ENCODE measurements at places on chromosomes 11 and 22.

DNA sequence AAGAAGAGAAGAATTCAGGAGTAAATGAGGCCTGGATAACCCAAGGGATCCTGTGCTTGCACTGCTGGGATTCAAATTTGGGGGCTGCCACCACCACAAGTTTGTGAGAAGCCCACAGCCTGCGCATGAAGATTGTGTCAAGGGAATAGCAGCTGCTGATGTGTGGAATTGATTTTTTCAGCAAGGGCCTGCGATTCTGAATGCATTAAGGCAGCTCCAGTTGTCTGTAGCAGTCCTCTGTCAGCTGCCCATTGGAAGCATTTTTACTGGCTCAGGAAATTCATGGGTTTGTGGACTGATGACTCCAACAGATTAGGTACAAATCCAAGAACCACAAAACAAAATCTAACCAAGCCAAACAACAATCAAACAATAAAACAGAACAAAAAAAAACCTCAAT is 14.0 kb downstream of the ARVCF start:
- no peak for DNase-seq

DNA sequence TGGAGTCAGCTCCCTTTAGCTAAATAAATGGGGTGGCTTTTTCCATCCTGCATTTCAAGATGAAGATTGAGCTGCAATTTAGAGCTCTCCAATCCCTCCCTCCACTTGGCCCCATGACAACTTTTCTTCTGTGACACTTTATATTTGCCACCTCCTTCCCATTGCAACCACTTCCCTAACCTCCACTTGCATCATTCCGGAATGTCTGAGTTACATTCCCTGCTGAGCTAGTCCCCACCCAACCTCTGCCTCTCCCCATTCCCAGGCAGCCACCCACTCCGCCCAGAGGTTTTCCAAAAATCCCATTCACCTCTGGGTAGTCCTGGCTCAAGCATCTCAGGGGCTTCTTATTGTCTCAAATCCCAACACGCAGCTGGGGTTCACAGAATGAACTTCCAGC is 24.7 kb downstream of the PC start:
- DNase-seq: no peak

DNA sequence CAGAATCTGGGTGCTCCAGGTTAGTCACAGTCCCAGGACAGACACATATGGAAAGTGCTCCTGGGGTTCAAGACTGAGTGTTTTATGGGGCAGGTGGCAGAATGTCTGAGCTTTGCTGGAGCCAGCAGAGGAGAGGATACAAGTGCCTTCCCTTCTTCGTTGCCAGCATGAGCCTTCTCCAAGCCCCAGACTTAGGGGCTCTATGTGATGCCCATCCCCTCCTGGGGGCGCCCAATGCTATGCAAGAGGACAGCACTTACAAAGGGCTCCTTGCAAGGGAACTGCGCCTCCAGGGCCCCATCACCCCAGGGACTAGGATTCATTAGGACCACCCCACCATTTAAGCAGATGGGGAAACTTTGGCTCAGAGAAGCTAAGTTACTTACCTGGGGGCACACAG is 581.9 kb downstream of the BUD13 start:
- no peak for DNase-seq

DNA sequence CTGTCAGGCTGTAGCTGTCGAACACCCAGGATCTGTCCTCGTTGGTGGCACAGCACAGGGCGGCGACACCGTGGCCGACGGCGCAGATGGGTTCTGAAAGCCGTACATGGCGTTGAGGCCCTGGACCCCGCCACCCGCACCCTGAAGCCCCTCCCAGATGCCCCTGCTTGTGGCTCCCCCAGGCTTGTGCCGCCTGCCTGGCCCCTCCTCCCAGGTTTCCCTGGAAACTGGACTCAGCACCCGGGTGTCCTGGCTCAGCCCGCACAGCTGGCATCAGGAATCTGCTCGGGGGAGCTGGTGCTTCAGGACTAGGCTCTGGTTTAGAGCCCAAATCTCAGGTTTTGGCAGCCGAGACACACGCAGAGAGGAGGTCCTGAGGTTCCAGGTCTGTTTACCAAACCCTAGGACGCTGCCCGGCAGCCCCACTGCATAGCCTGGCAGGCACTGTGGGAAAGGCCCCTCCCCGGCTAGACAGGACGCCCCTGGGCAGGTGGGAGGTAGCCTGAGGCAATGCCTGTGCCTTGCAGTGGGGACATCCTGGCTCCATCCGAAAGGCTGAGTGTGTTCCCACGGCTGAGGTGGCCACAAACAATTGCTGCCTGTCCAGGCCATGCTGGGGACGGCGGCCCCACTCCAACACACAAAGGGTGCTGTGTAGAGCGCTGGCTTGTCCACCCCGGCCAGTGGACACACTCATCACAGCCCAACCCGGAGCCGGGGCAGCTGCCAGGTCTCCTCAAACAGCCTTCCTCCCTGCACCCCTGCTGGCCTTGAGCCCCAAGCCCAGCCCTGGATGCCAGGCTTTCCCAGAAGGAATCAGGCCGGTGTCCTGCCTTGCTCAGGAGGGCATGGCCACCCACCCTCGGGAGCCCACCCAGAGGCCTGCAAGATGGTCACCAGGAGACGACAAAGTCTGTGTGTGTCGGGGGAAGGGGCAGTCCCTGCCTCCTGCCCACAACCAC is 4.6 kb downstream of the GATD1 start:
- no peak for DNase-seq

DNA sequence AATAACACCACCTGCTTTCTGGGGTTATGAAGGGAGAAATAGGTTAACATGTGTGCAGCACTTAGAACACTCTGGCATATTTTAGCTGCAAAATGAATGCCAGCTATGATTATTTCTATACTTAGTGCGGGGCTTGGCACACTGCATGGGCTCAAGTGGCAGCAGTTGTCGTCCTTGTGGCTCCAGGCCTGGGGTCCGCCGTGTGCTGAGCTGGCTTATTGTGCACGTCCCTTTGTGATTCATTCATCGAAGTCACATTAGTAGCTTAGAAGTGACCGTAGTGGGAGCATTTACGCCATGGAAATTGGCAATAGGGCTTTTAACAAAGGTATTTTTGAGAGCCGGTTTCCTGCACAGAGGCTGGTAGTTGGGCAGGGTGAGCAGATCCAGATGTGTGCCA is 4.2 kb downstream of the RASD2 start:
- DNase-seq: no peak

DNA sequence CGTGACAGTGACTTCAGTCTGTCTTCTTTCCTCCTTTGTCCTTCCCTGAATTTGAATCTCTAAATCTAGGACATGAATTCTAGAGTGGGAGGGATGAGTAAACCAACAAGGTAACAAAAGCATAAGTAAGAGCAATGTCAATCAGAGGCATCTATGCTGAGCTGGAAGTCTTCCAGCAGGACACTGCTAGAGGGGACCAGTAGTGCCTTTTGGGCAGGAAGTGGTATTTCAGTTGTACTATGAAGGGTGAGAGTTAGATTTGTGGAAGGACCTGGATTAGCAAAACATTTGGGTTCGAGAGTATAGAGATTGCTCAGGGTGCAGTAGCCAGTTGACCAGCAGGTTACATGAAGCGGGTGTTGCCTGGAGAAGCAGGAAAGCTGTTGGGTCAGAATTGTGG is 40.3 kb downstream of the MEI1 start:
- DNase-seq: no peak

DNA sequence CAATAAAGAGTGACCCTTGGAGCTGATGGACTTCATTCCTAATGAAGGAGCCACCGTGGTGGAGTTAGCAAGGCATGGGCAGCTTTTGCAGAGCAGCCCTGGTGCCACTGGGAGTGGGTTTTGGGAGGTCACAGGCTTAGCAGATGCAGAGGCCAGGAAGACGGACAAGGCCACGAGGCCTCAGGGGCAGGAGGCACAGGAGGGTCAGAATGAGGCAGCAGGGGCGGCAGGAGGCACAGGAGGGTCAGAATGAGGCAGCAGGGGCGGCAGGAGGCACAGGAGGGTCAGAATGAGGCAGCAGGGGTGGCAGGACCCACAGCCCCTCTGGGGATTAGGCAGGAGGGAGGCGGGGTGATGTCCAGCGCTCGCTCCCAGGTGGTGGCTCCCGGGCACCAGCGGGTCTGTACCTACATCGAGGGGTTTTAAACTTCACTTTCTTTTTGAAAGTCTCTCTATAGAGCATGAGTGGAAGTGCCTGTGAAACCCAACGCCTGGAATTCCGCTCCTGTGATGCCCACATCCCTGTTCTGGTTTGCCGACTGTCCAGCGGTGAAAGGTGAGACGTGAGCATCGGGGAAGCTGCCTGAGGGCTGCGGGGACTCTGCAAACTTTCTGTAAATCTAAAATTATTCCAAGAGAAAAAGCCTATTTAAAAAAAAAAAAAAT is 521.6 kb downstream of the BRD1 start:
- peak; percentile 5 for DNase-seq

DNA sequence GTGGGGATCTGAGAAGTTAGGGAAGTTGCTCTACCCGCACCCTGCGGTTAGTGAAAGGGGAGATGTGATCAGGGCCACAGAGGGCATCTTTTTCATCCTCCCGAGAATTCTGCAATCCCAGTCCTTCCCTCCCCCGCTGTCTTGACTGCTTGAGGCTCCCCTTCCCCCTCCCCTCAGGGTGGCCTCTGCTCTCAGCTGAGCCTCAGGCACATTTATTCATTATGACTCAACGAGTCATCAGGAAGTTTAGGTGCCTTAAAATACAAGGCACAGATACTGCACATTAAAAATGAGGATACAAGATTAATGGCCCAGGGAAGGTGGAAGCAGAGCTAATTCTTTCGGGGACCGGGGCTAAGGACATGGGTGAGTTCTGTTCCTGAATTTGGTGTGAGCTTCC is 104.0 kb downstream of the CACNA1I start:
- no peak for DNase-seq

GRCh38 chr22:25346859-25347751 is 127.7 kb downstream of the CRYBB2 start:
- no peak for DNase-seq

- no peak for DNase-seq
Observed at GRCh38 chr11:9529334-9529650, 44.2 kb upstream of the WEE1 start.

DNA sequence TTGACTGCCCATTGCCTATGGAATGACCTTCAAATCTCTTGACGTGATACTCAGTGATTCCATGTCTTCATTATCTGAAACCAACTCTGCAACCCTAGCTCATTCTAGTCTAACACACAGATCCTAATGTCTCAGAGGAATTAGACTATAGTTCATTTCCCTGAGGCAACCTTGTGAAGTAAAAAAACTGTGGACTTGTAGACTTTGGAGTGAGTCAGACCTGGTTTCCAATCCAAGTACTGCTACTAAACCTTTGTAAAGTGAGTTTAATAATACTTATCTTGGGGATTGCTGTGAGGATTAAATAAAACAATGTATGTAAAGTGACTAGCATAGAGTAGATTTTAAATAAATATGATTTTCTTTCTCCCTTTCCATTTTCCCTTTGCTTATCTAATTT is 226.1 kb downstream of the BLID start:
- no peak for DNase-seq

- DNase-seq: no peak
Observed at GRCh38 chr11:26777372-26777808, 55.5 kb upstream of the SLC5A12 start.

DNA sequence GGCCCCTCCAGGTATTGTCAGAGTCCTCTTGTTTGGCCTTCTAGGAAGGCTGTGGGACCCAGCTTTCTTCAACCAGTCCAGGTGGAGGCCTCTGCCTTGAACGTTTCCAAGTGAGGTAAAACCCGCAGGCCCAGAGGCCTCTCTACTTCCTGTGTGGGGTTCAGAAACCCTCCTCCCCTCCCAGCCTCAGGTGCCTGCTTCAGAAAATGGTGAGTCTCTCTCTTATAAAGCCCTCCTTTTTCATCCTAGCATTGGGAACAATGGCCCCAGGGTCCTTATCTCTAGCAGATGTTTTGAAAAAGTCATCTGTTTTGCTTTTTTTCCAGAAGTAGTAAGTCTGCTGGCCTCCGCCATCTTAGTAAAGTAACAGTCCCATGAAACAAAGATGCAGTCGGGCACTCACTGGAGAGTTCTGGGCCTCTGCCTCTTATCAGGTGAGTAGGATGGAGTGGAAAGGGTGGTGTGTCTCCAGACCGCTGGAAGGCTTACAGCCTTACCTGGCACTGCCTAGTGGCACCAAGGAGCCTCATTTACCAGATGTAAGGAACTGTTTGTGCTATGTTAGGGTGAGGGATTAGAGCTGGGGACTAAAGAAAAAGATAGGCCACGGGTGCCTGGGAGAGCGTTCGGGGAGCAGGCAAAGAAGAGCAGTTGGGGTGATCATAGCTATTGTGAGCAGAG is at the start of gene CD3E:
Gene CD3E (plus strand): TSS at position 163 of the 681 bp plus-strand sequence. CDS start 223 bp downstream, at position 386.
- DNase-seq: no peak

DNA sequence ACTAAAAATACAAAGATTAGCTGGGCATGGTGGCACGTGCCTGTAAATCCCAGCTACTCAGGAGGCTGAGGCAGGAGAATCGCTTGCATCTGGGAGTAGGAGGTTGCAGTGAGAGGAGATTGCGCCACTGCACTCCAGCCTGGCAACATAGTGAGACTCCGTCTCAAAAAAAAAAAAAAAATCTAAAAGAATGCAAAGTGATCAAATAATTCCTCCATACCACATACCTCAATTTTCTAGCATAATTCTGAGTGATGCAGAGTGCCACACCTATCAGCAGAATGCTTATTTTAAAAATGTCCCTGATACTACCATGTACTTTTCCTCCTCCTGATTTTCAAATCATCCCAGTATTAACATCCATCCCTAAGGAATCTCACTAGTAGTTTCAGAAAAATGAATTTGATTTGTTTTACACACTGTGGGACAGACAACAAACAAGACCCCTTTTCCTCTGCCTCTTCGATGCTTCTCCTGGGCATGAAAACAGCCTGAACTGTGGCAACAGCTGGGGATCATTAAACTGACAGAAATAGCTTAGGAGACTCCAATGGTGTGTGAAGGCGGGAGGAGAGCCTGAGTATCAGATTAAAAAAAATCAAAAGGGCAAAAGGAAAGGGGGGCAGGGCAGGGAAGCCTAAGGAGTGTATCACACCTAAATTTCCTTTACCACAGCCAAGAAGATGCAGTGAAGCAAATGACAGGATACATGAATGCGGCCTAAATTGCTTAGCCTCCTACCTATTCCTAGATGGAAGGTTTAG is 114.7 kb downstream of the SGSM3 start:
- DNase-seq: no peak

DNA sequence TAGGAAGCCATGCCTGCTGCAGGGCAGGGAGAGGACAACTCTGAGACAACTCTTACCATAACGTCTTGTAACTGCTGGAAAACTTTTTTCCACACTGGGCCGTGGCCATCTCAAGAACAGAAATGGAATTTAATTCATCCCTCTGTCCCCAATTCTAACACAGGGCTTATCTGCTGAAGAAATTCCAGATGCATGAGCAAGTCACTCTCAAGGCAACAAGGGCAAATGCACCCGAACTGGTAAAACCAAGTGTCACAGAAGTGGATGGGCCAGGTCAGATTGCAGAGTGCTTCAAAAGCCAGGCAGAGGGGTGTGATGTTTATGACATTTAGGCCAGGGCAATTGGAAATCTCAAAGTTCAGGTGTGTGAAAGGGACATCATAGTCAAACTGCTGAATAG is 7.4 kb downstream of the SMPD1 start:
- DNase-seq: no peak

Measured in progenitor cell of endocrine pancreas (in vitro differentiated cells).